ENCODE measurements at places on chromosomes 3 and 15.

DNA sequence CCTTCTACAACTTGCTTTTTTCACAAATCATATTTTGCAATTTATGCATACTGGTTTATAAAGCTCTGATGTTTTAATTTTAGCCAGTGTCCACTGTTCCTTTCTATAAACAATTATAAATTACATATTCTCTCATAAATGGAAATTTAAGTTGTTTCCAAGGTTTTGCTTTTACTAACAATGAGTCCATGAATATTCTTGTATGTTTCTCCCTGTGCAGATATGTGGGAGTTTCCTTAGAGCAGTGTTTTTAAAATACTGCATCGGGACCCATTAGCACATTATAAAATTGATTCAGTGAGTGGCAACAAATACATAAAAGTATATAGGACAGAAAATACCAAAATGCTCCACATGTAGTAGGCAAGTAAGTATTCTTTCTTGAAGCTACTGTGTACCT is 235.6 kb downstream of the PCCB start:
- no peak for DNase-seq

DNA sequence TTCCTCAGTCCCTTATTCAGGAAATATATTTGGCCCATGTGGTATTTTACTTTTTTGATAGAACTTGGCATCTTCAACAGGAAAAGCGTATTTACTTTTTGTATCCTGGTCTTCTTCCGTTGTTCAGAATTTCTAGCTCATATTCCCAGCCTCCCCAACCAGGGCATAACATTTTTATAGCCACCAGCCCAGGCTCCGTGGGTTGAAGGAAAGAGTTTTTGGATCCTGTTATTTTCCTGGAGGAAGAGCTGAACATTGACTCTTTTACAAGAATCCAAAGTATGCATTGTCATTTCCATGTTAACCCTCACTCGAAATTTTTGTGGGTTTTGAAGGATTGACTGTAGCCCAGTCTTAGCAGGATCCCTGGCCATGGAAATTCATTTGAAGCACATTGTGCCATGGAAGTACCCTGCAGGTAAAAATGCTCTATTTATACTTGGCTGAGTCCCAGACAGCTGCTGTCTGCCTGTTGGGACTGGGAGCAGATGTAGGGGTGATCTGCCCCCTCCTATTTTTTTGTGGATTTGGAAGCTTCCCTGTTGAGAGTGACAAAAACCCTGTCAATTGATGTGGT is 98.8 kb downstream of the AKAP13 start:
- no peak for DNase-seq

DNA sequence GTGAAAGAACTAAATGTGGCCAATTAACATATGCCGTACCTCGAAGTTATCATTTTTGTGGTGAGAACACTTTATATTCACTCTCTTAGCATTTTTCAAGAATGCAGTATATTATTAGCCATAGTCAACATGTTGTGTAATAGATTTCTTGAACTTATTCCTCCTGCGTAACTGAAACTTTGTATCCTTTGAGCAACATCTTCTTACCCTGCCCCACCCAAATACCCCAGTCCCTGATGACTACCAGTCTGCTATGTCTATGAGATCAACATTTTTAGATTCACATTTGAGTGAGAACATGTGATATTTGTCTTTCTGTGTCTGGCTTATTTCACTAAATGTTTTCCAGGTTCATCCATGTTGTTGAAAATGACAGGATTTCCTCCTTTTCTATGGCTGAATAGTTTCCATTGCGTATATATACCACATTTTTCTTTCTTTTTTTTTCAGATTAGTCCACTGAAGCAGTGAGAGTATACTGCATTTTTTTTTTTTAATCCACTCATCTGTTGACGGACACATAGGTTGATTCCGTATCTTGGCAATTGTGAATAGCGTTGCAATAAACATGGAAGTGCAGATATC is 12.7 kb upstream of the KBTBD8 start:
- no peak for DNase-seq

DNA sequence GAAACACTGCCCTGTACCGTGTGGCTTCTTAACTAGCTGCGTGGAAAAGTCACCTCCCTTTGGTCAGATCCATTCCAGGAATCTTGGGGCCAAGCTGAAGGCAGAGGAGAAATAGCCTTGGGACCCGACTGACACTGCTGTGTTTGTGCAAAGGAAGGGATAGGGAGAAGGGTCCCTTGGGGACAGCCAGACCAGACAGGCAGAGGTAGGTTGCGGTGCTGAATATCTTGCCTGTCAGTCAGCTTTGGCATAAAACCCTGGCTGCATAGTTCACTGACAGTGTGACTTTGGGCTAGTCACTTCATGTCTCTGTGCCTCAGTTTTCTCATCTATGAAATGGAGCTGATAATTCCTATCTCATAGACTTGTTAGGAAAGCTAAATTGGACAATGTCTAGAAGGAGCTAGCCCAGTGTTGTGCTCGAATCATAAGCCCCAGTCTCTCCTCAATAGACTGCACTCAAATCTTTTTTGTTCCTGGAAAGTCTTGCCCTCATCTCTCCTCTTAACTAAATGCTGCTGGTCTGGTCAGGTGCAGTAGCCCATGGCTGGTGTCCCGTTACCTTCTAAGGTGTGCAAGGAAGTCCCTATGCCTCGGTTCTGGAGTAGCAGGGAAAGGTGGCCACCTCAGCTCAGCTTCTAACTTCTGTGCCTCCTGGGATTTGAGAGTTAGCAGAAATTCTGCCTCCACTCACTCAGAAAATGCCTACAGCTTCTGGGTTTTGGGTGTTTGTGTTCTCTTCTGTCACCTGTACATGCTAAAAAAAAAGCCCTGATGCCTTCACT is 25.8 kb downstream of the FGD5 start:
- no peak for DNase-seq

- no peak for DNase-seq
Measured at GRCh38 chr15:101803676-101804075, 367 bp downstream of the OR4F6 start.

DNA sequence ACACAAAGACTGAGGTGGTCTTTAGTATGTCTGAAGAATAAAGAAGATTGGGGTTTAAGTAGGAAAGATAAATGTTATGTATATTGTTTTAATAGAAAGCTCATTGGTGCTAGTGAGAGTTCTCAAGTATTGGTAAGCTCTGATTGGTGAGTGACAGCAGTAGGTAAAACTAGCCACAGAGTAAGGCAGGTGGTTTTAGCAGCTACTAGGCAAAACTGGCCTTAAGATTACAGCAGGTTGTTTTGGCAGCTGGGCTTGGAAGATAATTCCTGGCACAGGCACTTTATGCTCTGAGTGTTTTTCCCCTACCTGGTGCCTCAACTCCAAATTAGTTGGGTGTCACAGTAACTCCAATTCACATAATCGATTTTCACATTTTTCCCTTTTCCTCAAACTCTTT is 66.3 kb downstream of the STAG1 start:
- no peak for DNase-seq

GRCh38 chr3:100159331-100160153 is 45.2 kb upstream of the FILIP1L start:
- DNase-seq: no peak

- no peak for DNase-seq
Measured at GRCh38 chr3:45607790-45608189, 13.2 kb downstream of the LIMD1 start.

- peak; percentile 25 for DNase-seq
Measured at GRCh38 chr3:4826237-4827100, 152.8 kb upstream of the BHLHE40 start.

DNA sequence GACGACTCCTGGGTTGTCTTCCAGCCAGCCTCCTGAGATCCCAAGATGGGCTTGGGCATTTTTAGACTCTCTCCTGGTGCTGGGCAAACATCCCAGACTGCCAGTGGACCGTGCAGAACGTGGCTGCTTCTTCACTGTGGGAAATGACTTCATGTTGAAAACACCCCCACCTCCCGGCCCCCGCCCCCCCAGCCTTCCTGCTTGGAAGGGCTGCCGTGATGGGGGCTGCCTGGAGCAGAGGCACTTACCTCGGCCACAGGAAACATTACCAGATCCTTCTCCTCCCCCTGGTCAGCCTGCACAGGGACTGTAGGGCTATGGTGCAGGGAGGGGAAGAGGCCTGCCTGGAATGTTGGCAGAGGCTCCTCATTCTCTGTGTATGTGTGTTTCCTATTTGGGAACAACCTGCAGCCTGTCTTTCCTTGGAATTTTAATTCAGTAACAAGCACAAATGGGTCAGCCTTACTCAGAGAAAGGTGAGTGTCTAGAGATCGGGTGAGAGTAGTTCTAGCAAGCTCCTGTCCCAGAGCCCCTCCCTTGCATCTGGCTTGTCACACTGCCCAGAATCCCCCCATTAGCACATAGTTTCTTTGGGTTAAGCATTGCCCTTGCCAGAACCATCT is 90.8 kb downstream of the ANP32A start:
- no peak for DNase-seq

DNA sequence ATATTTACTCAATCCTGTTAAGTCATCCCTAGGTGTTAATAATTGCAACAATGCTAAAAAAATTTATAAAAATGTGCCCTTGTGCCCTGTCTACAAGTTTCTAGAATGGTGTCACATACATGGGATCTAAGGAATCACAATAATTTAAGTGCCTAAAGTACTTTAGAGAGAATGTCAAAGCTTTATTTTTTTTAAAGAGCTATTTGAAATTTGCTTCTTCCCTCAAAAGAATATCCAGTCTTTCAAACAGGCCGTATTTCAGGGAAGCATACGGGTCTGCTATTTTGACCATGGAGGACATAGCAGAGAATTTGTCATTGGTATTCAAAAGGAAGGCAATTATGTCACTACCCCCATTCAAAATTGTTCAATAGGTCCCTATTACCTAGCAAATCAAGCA is 29.7 kb downstream of the MEIS2 start:
- no peak for DNase-seq

DNA sequence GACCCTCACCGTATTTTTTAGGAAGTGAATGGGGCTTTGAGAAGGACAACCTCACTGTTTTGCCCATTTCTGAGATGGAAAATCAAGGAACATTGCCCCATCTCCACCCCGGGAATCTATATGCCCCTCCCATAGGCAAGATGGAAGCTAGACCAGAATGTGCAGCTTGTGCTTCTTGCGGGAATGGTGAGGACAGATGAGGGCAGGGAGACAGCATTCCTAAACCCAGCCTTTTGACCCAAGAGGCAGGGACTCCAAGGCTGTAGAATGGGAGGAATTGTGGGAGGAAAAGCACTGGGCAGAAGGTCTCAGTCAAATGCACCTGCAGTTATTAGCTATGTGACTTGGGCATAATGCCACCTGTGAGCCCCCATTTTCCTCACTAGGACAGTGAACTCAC is 66.9 kb downstream of the SMAD3 start:
- DNase-seq: no peak

DNA sequence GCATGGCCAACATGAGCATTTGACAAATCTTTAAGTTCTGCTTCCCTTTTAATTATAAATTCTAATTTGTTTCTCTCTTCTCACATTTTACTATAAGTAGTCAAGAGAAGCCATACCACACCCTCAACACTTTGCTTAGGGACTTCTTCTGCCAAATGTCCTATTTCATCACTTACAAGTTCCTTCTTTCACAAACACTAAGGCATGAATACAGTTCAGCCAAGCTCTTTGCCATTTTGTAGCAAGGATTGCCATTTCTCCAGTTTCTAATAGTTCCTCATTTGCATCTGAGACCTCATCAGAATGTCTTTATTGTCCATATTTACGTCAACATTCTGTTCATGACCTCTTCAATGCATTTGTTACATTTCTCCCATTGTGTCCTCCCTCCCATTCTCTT is 29.4 kb downstream of the SLC22A14 start:
- DNase-seq: no peak

GRCh38 chr15:44023176-44023575 is 171.9 kb downstream of the FRMD5 start:
- no peak for DNase-seq

DNA sequence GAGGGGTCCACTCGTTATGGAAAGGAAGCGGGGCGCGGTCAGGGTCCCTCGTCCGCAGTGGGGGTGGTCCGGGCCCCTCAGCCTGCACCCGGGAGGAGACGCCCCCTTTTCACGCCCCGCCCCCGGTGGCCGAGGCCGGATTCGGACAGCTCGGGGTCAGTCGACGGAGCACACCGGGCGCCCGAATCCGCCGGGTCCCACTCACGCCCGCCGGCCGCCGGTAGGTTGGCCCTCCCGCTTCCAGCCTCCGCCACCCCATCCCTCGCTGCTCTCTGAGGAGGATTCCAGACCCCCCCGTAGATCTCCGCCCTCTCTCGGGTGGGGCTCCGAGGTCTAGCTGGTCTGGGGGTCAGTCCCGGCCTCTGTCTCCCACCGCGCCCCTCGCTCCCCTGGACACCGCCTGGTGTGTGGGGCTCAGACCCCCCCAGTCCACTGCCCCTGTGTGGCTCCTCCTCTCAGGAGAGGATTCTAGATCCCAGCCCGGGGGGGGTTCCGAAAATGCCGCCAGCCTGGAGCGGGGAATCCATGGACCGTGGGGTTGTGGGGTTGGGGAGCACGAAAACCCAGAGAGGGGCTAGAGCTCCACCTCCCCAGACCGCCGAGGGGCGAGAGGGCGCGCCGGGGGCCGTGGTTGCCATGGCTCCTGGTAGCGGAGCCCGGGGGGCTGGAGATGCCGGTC is 725 bp downstream of the CHL1 start:
- no peak for DNase-seq

DNA sequence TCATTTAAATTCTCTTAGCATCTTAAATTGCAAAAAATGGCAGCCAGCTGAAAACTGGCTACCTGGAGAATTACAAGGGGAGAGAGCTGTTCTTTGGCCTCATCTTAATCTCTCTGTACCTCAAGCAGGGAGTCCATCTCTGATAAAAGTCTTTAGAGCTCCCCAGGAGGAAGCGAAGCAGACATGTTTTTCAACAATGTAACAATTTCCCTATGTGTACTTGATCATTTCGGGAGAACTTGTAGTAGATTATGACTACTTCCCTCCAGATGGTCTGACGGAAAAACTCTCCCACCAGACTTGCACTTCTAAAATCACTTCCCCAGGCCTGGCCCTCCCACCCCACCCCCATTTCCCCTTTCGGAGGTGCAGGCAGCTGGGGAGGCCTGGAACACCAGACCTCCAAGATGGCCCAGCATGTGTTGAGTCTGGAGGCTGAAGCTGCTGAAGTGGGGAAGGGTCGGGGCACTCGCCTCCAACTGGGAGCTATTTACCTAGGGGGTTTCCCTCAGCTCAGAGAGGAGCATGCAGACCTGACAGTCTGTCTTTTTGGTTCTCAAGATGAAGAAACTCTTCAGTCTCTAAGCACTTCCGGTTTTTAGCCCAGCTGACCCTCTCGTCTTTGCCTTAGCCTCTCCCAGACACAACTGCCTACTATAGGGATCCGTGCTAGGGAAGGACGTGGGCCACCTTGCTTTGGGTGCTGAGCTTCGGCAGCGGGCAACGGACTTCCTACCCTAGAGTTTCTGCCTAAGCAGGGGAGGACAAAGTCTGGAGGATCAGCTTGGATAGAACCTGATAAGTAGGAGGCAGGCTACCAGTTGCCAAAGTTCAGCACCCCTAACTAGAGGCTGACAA is 164.0 kb upstream of the TBL1XR1 start:
- DNase-seq: no peak

DNA sequence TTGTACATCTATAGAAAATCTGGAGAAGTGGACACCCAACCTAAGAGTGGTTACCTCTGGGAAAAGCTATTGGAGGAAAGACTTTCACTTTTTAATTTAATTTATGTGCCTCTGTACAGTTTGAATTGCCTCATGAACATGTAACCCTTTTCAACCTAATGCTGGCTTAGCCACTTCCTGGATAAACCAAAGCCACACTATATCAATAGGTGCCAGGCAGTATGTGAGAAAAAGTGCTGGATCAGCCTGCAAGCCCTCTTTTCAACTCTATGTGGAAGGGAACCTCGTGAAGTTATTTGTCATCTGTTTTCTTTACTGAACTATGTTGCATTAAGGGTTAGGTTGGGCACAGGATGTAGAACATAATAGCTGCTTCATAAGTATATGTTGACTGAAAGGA is 9.3 kb upstream of the TOPAZ1 start:
- no peak for DNase-seq

Data from amygdala (tissue), 56 donors.